B cell (primary cell): ENCODE measurements at places on chromosomes 7 and 10. TPM values are rescaled to one million over a fixed set of nuclear protein-coding genes. Genes with fewer than 3 reads are reported as not detected.

DNA sequence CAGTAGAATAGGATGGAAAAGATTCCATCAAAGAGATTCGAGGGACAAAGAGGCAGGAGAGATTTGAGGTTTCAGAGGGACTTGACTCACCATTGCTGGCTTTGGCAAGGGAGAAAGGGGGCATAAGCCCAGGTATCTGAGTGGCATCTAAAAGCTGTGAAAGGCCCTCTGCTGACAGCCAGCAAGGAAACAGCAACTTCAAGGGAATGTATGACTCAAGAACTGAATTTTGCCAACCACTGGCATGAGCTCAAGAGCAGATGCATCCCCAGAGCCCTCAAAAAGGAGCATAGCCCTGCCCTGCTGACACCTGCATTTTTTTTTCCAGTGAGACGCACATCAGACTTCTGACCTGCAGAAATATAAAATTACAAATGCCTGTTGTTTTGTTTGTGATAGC, 19.6 kb upstream of the ADAM12 start:
- DNase-seq: no peak

- no peak for DNase-seq
These were observed 24.6 kb upstream of the WNT2 start for GRCh38 chr7:117347480-117347879.

DNA sequence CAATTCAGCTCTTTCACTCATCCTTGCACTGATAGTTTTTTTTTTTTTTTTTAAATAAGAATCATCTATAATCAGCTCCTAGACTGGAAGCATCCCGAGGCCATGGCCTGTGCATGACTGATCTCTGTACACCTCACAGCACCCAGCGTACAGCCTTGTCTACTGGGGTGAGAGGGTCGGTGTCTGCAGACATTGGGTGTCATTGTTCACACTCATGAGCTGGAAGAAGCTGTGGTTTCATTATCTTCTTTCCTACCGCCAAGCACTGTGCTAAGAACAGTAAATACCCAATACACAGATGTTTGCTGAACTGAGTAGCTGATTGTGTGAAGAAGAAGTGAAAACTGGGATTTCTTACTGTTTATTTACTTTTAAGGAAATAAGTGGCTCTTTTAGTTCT, 123.6 kb downstream of the CLEC2L start:
- peak; percentile 11 for DNase-seq

DNA sequence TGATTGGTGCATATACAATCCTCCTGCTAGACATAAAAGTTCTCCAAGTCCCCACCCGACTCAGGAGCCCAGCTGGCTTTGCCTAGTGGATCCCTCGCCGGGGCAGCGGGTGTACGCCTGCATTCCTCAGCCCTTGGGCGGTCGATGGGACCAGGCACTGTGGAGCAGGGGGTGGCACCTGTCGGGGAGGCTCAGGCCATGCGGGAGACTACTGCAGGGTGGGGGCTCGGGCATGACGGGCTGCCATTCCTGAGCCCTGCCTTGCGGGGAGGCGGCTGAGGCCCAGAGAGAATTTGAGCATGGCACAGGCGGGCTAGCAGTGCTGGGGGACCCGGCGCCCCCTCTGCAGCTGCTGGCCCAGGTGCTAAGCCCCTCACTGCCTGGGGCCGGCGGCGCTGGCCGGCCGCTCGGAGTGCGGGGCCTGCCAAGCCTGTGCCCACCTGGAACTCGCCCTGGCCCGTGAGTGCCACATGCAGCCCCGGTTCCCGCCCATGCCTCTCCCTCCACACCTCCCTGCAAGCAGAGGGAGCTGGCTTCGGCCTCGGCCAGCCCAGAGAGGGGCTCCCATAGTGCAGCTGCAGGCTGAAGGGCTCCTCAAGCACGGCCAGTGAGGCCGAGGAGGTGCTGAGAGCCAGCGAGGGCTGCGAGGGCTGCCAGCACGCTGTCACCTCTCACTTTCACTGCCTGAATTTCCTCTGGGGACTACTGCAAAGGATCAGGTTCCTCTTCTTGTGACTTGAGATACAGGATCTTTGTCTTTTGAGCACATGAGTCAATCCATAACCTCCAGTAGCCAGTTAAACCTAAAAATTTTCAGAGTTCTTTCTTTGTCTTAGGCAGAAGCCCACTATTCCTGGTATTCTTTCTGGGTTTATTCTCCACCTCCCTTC, 25.1 kb upstream of the ELOVL3 start:
- peak; percentile 29 for DNase-seq

- no peak for DNase-seq
These were observed 34.1 kb downstream of the BLVRA start for GRCh38 chr7:43792471-43793150.

GRCh38 chr7:18064242-18064838, 36.7 kb upstream of the PRPS1L1 start:
- DNase-seq: peak; percentile 38

- peak; percentile 79 for DNase-seq
These were observed 85.4 kb downstream of the ICA1 start for GRCh38 chr7:8176370-8177081.

DNA sequence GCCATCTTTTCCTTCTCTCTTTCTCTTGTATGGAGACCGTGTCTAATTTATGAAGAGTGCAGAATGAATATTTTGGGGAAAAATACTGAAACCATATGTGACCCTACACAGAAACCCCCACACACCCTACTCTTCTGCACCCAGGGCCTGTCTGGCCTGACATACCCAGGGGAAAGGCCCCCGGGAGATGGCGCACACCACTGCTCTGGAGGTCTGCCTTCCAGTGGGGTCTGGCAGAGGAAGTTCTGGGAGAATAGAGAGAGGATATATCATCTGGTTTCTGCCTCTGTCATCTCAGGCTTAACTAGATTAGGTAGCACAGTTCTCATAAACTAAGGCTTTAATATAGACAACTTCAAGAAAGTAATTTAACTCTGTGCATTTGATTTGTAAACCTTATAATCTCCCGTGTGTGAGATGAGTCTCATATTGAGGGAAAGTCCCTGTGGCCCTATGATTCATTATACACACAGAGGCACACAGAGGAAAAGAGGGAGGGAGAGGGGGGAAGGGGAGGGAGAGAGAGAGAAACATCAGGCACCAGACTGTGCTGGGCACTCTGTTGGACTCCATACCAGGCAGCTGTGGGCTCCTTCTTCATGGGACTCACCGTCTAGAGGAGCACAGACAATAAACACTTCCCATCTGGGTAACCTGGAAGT, 123.3 kb downstream of the AOAH start:
- no peak for DNase-seq

- DNase-seq: no peak
These were observed 79.4 kb downstream of the HYCC1 start for GRCh38 chr7:22934473-22935065.

DNA sequence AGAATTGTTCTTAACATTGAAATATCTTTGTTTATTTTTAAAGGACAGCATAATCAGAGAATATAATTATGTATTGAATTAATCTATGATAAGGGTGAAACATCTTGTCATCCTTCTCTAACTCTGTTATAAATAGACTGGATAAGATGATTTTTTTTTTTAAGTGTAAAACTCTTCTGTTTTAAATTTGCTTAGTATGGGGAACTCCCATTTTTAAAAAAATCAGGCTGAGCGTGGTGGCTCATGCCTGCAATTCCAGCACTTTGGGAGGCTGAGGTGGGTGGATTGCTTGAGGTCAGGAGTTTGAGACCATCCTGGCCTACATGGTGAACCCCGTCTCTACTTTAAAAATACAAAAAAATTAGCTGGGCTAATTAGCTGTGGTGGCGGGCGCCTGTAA, 9.4 kb upstream of the HERC4 start:
- DNase-seq: no peak

DNA sequence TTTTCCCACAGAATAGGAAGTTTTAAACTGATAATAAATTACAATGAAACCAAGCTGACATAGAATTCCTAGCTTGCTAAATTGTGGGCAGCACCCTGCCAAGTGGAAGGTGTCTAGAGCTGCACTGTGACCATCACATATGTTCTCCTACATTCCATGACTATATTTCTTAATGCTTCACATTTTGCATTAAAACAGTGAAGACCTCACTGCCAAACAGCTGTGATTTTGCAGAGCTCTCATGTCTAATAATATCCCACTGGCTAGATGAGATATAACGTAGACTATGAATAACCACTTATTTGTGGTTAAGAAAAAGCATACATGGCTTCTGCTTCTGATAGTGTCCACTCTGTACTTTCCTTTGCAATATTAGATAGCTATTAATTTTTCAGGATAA, 228.3 kb upstream of the TEX47 start:
- no peak for DNase-seq

GRCh38 chr10:127578259-127578960, 29.3 kb downstream of the NPS start:
- no peak for DNase-seq

- peak; percentile 14 for DNase-seq
These were observed 24.6 kb upstream of the ITGA8 start for GRCh38 chr10:15744217-15744865.

DNA sequence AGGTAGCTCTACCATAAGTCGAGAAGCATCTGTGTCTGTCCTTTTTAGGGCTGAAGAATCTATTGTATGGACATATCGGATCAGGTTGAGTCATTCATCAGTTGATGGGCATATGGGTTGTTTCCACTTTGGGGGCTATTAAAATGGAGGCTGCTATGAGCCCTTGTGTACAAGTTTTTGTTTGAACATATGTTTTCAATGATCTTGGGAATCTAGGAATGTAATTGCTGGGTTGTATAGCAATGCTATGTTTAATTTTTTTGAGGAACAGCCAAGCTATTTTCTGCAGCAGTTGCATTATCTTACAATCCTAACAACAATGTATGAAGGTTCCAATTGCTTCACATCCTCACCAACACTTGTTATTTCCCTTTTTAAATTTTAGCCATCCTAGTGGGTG, 46.4 kb upstream of the HABP2 start:
- no peak for DNase-seq

DNA sequence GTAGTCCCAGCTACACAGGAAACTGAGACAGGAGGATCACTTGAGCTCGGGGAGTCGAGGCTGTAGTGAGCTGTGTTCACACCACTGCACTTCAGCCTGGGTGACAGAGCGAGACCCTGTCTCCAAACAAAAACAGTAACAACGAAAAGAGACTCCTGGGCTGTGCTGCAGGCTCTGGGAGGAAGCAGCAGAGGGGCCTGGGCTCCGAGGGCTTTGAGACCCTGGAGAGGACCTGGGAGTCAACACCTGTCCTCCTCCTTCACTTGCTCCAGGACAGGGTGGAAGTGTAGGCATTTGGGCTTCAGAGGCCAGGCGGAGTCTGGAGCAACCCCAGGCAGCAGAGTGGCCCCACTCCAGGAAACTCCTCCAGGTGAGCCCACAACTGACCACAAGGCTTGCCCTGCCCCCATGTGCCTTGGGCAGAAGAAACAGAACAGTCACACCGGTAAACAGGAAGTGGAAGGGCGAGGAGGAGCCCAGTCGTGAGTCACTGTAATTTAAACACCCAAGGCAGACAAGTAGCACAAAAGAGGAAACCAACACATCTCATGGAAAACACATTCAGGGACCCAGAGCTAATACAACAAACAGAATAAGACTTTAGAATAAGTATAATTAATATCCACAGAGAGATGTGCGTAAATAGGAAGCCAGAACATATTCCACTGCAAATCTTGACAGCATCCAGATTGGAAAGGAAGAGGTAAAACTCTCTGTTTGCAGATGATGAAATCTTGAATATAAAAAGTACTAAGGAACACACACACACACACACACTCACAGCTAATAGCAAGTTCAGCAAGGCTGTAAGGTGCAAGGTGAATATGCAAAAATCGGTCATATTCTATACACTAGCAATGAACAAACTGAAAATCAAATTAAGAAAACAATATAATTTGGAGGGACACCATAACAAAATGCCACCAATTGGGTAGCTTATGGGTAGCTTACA, 20.5 kb upstream of the RASGEF1A start:
- peak; percentile 30 for DNase-seq

GRCh38 chr7:69787736-69788431, 189.6 kb downstream of the AUTS2 start:
- DNase-seq: no peak

GRCh38 chr7:86773309-86773708, 129.6 kb downstream of the GRM3 start:
- DNase-seq: no peak

GRCh38 chr10:85642421-85643170, 724.0 kb downstream of the GRID1 start:
- DNase-seq: no peak

DNA sequence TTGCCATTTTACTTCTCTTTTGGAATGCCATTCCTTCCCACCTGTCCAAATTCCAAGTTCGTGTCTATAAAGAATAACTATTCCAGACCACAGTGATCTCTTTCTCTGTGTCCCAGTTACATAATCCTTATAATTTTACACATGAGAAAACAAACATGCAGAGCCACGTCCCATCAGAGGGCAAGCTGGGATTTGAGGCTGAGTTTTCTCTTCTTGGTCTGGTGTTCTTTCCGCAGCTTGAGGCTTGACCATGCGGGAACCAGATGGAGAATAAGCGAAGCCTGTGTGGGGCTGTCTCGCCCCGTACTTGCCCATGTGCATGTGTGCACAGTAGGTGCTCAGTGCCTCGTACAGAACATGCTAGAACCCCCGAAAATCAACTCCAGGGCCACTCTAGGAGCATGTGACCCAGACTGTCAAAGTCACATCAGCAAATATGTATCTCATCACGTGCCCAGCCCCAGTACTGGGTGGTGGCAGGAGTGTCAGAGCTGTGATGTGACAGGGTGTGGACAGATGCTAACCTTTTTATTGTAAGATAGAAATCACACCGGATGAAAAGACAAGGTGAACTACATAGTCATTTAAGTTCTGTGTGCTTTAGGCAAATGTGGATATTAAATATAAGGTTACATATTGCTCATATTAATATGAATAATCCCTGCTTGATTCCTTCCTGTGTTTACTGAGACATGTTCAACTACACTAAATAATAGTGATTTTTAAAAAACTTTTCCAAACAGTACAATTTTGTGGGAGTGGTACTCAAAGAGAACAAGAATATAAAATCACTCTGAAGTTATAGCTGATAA, 3.2 kb downstream of the INSIG1 start:
- DNase-seq: no peak

Gene TAC1
- not detected in 2 replicates for total RNA-seq

Gene ODAD2
- total RNA-seq: not detected in 2 replicates

Gene HMX2
- not detected in 2 replicates for total RNA-seq

Gene RBM20
- not detected in 2 replicates for total RNA-seq

Gene BEND7
- 0.41 TPM in 1 of 2 replicates, not detected in the other for total RNA-seq

Gene HIBADH
- 14.1 and 15.0 TPM in 2 replicates for total RNA-seq
